ENCODE measurements at places on chromosomes 1 and 21. TPM values are rescaled to one million over a fixed set of nuclear protein-coding genes. Genes with fewer than 3 reads are reported as not detected.

DNA sequence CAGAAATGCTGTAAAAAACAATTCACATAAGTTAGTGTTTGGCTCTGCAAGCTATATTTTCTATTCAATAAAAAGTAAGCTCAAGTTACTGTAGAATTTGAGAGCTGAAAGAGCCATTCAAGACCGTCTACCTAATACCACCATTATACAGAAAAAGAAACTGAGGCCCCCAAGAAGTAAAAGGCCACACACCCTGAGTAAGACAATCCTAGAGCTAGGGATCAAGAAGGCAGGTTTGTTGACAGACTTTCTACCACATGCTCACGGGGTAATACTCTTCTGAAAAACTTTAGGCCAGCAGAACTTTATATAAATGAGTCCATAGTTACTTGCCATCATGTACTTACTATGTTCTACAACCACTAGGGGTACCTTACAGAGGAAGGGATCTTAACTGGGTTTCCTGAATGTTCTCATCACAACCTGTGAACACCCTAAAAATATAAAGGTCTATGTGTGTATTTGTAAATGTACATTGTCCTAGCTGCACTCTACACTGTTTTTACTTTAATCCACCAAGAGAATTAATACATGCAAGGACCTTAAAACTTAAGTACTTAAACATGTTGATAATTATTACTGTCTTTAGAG, 2.7 kb downstream of the PSMG1 start:
- DNase-seq: no peak

GRCh38 chr1:46689356-46689755, 17.7 kb downstream of the TEX38 start:
- DNase-seq: no peak

AQP10 gene
- total RNA-seq: not detected

DNA sequence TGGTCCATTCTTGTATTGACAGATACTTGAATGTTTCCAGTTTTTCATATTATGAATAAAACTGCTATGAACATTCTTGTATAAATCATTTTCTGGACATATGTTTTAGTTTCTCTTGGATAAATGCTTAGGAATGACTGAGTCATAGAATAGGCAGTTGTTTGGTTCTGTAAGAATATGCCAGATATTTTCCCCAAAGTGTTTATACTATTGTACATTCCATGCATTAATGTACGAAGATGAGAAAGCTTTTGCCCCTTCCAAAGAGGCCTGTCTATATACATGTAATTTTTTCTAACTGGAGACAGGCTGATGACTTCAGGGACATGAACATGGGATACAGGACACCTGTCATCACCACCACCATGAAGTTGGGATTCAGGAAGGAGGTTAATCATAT, 11.3 kb downstream of the NBPF3 start:
- no peak for DNase-seq

DNA sequence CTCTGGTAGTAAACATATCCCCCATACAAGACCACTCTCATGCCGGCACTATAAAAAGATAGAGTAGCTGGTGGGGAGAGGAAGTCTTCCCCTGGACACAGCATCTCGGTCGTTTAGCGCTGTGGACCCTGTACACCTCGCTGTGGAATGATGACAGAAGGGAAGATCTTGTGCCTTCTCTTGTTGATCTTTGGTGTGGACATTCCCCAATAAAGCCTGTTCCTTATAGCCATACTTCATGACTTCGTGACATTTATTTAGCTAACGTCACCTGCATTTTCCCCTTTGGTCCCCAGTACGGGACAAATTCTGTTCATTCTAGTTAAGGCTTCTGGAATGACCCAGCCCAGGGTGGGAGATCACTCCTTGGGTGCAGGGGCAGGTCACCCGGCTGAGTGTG, 24.9 kb upstream of the MAP10 start:
- DNase-seq: no peak

TBX15 gene
- total RNA-seq: 0.17 TPM

Measured in Calu3 (cell line).